ENCODE measurements at places on chromosomes 16 and 17.

DNA sequence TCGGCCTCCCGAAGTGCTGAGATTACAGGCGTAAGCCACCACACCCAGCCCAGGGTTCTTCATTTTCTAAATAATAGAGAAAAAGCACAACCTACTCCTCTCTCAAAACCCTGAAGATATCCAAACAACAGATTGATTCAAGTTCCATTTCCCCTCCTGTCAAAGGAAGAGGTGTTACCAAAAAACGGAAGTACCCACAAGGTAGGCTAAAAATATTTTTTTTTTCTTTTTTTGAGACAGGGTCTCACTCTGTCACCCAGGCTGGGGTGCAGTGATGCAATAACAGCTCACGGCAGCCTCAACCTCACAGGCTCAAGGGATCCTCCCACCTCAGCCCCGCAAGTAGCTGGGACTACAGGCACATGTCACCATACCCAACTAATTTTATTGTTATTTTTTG is 18.9 kb downstream of the UTP6 start:
- DNase-seq, result no peak

DNA sequence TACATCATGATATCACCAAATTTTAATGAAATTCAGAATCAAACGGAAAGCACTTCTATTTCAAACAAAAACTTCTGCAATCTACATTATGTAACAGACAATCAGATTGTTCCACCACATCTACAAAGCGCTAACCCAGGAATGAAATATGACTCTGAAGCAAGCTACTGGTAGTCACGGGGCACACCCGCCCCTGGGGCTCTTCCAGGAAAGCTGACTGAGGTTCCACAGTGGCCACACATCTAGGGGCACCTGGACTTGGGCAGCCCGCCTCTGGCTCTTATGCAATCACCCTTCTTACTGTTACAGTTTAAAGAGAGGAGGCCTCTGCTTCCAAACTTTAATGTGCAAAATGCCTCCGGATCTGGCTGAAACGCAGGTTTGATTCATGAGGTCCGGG is 27.5 kb downstream of the ZCCHC14 start:
- DNase-seq, result peak; percentile 19

DNA sequence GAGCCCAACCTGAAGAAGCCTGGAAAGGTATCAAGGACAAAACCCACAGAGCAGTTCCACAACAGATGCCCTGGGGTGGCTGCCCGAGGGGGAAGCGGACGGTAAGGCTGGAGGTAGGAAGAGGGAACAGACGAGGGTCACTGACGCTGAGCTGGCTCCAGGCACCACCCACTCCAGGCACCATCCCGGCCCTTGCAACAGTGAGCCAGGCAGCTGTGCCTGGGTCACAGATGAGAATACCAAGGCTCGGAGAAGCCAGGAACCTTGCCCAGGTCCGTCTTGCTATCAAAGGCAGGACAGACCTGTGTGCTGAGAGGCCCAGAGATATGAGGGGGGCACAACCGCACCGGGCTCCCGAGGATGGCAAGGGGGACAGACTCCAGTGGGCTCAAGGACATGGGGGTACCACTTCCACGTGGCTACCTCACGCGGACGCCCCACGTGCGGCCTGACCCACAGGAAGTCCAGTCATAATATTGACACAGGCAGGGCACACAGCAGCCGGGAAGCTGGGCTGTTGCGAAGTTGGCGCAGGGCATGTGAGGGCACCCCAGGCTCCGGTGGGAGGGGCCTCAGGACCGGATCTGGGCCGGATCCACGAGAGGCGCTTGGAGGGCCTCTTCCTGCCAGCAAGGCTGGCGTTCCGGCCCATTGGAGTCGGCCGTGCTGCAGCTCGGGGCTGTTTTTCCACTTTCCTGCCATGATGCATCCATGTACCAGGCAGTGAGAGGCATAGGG is 29.9 kb downstream of the PEMT start:
- no peak for DNase-seq

DNA sequence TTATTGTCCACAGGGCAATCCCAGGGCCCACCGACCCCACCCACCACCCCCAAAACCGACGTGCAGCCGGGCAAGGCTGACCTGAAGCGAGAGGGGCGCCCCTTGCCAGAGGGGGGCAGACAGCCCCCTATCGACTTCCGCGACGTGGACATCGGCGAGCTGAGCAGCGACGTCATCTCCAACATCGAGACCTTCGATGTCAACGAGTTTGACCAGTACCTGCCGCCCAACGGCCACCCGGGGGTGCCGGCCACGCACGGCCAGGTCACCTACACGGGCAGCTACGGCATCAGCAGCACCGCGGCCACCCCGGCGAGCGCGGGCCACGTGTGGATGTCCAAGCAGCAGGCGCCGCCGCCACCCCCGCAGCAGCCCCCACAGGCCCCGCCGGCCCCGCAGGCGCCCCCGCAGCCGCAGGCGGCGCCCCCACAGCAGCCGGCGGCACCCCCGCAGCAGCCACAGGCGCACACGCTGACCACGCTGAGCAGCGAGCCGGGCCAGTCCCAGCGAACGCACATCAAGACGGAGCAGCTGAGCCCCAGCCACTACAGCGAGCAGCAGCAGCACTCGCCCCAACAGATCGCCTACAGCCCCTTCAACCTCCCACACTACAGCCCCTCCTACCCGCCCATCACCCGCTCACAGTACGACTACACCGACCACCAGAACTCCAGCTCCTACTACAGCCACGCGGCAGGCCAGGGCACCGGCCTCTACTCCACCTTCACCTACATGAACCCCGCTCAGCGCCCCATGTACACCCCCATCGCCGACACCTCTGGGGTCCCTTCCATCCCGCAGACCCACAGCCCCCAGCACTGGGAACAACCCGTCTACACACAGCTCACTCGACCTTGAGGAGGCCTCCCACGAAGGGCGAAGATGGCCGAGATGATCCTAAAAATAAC is 3.0 kb downstream of the SOX9 start:
- DNase-seq, result peak; percentile 38

- DNase-seq, result no peak
These were observed 44.1 kb upstream of the RPL38 start for GRCh38 chr17:74159226-74159840.

- peak; percentile 52 for DNase-seq
These were observed 880 bp downstream of the SARM1 start for GRCh38 chr17:28372203-28372944.

DNA sequence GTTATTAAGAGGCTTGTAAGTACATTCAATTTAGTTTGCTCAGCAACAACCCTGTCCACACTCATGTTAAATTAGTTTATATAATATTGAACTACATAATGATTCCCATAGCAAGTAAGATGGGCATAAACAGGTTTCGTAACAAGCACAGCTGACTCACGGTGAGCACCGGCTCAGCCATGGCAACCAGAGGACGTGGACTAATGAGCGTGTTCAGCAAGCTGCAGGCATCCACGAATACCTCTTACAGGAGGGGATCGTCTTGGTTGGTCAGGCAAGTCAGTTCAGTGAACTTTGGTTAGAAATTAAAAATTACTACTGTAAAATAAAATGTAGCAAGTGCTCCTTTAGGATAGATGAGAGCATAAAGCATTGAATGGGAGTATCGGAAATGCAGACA is 58.4 kb downstream of the ELAC2 start:
- DNase-seq, result peak; percentile 57

GRCh38 chr16:3945751-3946603 is 65.5 kb upstream of the CREBBP start:
- no peak for DNase-seq

Measured in Ammon's horn (tissue), 1 donor.